Retina (tissue), 1 donor: ENCODE measurements at places on chromosomes 16 and 17.

DNA sequence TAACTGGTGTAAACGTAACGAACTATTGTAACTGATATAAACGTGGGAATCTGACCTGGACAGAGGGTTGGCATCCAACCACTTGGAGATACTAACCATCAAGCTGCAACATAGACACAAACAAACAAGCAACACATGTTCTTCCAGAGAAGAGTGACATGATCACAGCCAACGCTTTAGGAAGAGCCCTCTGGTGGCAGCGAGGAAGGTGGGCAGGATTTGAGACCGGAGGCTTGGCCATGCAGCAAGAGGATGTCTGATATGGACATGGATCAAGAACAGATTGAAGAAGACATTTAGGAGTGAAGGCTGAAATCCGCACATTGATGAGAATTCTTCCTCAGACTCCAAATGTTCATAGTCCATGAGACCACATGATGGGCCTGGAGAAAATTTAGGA is 40.3 kb upstream of the TNRC6A start:
- DNase-seq, result no peak

DNA sequence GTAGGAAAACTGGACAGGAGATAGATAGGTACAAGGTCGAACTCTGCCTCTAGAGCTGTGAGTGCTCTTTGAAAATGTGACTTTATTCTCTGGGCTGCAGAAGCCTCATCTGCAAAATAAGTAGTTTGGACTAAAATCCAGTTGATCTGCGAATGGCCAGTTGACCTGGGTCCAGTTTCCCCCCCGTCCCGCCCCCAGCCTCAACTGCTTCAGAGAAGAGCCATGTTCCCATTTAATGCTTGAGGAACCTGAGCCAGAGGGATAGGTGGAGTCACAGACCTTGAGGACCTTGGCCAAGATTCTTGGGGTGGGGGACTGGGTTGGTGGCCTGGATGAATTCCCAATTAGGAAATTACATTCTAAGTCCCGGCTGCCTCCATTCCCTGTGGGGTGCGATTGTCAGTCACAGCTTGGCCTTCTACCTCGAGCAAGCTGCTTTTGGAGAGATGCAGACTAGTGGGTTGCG is 14.1 kb downstream of the TBX2 start:
- no peak for DNase-seq

GRCh38 chr17:3025421-3026124 is 37.8 kb downstream of the OR1D5 start:
- no peak for DNase-seq

- no peak for DNase-seq
Measured at GRCh38 chr16:62821824-62822223, 785.6 kb upstream of the CDH8 start.

- DNase-seq, result no peak
Measured at GRCh38 chr17:79039886-79040285, 15.9 kb downstream of the C1QTNF1 start.

DNA sequence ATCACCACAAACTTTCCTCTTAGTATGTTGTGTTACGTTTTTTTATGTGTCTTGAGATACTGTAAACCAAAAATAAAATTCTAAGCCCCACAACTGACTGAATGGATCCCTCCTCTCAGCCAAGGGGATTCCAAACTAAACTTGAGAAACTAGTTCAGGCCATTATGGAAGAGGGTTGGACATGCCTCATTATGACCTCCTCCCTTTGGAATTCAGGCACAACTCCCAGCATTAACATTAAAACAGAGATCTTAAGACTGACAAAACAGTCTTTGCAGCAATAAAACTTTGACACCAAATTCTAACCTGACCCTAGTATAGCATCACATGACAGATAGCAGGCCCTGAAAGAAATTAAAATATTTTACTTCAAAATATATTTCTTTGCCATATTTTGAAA is 51.1 kb upstream of the SLC47A1 start:
- no peak for DNase-seq

DNA sequence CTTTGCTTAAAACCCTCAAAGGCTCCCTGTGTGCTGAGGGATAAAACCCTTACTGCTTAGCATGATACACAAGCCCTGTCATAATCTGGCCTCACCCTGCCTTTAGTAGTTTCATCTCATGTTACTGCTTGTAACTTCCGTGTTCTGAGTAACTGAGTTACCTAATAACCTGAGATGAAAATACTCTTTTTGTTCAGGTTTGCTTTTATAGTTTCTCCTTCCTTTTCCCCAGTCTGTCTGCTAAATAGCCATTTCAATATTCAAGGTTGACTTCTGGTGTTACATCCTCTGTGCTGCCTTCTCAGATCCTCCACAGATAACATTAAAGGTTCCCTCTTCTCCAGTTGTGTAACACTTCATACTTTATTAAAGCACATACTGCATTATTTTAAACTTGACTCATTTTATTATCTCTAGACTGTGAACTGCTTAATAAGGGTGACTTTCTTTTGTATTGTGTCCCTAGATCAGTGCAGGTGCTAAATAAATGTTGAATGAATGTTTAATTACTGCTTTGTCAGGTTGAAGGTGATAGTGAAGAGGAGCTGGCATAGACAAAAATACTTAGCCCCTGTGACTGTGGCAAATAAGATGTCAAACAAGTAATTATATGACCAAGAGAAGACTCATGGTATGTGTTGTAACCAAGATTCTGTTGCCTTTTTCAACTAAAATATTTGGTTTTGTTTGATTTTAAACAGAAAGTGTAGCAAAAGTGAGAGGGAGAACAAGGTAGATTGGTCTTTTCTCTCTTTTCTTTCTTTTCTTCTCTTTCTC is 47.8 kb downstream of the NFAT5 start:
- DNase-seq, result no peak

DNA sequence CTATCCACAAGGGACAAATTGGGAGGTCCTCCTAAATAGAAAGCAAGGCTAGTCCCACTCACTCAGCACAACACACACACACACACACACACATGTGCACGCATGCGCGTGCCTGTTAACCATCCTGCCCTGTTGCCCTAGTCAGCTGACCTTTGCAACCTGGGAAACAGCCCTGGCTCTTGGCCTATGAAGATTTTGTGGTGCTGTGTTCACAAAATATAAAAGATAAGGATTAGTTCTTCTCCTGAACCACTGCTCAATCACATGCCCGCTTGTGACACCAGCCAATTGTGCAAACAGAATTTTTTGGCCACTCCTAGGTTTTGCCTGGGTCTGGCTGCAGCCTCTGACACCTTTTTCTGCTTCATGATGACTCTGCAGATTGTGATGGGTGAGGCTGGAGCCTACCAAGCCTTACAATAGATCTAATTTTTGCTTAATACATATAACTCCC is 3.3 kb upstream of the CES1 start:
- DNase-seq, result no peak

DNA sequence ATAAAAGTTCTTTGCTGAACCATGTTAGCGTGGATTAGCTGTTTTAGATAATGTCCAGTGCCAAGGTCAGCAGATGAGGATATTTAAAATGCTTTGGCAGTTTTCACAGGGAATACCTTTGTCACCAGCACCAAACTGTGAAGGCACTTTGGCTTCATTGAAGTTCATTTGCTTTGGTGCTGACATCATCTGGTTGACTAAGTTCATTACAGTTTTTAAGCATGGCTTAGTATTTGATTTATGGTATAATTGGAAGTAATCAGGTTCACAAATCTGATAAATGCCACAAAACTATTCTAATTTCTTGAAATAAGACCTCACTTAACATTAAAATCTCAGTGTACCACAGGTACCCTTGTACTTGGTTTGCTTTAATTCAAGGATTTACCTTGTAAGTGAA is 4.3 kb downstream of the GID4 start:
- DNase-seq, result no peak

DNA sequence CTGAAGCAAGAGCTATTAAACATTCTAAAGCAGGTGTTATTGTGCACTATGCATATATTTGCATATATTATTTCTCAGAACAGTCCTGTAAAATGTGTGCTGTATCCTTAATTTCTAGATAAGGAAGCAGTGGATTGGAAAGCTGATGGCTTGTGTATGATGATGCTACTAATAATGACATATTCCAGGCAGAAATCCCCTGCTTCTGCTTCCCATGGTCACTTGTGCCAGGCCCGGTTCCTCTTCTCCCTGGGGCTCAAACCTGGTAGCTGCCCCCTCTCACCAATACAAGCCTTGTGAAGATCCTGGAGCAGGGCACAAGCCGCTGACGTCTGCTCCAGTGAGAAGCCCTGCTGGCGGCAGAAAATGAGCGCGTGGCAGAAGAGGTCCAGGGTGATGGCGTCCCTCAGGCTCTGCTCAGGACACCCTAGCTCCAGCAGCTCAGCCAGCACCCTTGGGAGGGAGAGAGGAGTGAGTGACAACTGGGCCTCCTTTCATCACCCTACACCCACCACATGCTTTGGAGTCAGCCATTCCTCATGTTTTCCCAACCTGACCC is 1.8 kb downstream of the CFAP119 start:
- DNase-seq, result no peak

DNA sequence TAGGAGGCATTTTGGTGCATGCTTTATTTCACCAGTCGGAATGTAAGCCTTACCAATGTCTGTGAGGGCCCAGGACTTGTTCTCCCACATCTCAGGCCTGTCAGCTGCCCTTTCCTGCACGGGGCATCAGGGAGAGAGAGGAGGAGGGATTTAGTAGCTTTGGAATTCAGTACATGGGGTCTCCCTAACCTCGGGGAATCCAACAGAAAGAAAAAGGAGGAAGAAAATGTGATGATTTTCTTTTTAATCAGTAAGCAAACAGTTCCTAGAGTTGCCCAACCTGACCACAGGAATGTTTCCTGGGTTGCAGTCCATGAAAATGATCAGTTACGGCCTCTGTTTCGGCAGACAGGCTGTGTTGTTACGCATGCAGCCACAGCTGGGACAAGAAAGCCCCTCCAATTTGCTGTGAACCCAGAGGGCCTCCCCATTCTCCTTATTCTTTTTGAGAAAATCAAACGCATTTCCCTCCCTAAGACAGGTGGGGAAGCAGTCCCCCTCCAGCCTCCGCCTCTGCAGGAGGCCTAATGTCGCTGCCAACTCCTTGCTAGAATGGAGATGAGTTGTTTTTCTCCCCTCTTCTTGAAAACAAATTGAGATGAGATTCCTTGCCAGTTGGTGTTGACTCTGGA is 53.1 kb upstream of the TANGO6 start:
- no peak for DNase-seq

DNA sequence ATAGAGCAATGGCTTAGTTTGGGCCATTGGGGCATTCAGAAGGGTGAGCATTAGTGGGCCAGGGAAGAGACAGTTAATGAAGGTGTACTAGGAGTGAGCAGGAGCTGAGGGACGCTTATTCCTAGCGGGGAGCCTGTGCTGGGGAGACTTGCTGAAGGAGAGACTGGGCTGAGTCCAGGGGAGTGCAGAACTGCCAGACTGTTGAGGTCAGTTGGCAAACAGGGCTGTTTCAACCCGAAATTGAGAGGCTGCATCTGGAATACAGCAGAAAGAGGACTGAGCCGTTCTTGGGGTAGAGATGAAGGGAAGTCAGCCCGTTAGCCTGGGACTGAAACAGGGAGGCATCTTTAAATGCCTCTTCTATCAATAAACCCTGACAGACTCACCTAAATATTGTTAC is 33.2 kb downstream of the MAP2K6 start:
- DNase-seq, result no peak

- DNase-seq, result peak; percentile 89
Measured at GRCh38 chr17:73255671-73256181, 6.0 kb downstream of the CPSF4L start.

DNA sequence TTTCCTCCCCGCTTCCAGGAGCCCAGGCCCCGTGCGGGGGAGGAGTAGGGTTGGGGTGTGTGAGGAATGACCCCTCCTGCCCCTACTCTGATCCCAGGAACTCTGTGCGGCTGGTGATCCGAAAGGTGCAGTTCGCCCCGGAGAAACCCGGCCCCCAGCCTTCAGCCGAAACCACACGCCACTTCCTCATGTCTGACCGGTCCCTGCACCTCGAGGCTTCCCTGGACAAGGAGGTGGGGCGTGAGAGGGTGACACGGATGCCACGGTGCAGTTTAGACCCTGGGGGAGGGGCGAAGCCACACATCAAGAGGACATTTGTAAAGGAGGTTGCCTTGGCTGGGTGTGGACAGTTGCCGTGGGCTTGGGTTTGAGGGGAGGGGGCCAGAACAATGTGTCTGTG is 7.4 kb downstream of the ARRB2 start:
- no peak for DNase-seq

- DNase-seq, result no peak
Measured at GRCh38 chr17:58870747-58871146, 115.1 kb downstream of the PPM1E start.

DNA sequence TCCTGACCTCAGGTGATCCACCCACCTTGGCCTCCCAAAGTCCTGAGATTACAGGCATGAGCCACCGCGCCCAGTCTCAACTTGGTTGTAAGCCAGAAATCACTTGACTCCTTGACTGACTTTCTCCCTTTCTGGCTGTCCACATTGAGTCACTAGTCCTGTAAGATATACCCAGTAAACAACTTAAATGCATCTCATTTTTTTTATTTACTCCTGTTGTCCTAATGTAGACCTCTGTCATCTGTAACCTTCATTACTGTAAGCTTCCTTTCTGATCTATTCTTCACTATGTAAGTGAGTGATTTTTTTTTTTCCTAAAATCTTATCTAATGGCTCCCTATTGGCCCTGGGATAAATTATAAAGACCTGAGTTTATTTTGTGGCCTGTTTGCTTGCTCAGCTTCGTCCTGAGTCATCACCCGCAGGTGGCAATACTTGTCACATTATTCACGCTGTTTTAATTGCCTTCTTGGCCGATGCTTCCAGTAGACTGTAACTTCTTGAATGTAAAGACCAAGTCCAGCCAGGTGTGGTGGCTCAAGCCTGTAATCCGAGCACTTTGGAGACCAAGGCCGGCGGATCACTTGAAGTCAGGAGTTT is 41.0 kb downstream of the PAFAH1B1 start:
- DNase-seq, result no peak

GRCh38 chr16:369275-369865 is 968 bp downstream of the MRPL28 start:
- no peak for DNase-seq

DNA sequence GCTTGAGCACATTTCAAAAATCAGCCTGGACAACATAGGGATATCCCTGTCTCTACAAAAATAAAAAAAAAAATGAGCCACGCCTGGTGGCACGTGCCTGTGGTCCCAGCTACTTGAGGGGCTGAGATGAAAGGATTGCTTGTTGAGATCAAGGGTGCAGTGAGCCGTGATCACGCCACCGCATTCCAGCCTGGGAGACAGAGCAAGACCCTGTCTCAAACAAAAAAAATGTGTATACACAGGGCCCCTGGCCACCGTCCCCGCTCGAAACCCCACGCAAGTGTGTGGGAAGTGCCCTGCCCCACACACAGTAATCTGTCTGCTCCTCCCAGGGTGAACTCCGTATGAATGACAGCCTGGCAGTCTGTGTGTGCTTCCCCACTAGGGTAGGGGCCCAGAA is 93.0 kb upstream of the RPL38 start:
- peak; percentile 82 for DNase-seq

- DNase-seq, result no peak
Measured at GRCh38 chr16:57756424-57757325, 21.1 kb downstream of the KATNB1 start.

- DNase-seq, result no peak
Measured at GRCh38 chr17:45451131-45451530, 18.5 kb upstream of the ARHGAP27 start.
